ENCODE measurements at places on chromosomes 6 and 20. TPM values are rescaled to one million over a fixed set of nuclear protein-coding genes. Genes with fewer than 3 reads are reported as not detected.

- DNase-seq: no peak
Observed at GRCh38 chr6:61887423-61887822, 398.6 kb downstream of the KHDRBS2 start.

- peak; percentile 21 for DNase-seq
Observed at GRCh38 chr6:25279748-25280343, 672 bp downstream of the CARMIL1 start.

DNA sequence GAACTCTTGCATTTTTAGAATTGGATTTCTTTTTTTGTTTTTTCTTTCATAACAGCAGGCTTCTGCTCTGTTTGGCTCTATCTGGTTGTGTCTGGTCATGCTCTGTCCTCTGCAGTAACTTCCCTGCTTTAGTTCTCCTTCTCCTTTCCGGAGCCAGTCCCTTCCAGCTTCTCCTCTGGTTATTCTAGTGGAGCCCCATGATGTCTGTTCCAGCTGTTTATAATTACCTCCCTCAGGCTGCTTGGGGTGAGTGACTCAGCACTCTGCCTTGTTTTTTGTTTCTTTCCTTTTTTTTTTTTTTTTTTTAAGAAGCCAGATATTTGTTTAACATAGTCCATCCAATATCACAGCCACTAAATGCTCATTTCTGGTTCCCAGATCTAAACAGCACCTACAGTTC is 409.6 kb downstream of the MAFB start:
- DNase-seq: no peak

DNA sequence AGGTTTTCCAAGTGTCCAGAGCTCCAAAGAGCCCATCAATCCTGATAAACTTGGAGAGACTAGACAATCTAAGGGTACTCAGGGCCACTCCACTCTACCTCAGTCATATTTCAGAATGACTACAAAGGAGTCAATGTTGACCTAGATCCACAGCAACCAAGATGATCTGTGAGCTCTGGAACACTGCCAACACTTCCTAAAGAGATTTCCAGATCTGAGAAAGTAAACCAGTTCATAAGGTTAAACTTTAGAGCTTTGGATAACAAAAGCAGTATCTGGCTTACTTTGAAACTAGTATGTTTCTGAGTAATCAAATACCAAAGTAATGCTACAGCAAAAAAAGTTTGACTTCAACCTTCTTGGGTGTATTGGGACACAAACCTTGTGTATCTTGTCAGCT is 122.7 kb downstream of the BTBD9 start:
- DNase-seq: no peak

DNA sequence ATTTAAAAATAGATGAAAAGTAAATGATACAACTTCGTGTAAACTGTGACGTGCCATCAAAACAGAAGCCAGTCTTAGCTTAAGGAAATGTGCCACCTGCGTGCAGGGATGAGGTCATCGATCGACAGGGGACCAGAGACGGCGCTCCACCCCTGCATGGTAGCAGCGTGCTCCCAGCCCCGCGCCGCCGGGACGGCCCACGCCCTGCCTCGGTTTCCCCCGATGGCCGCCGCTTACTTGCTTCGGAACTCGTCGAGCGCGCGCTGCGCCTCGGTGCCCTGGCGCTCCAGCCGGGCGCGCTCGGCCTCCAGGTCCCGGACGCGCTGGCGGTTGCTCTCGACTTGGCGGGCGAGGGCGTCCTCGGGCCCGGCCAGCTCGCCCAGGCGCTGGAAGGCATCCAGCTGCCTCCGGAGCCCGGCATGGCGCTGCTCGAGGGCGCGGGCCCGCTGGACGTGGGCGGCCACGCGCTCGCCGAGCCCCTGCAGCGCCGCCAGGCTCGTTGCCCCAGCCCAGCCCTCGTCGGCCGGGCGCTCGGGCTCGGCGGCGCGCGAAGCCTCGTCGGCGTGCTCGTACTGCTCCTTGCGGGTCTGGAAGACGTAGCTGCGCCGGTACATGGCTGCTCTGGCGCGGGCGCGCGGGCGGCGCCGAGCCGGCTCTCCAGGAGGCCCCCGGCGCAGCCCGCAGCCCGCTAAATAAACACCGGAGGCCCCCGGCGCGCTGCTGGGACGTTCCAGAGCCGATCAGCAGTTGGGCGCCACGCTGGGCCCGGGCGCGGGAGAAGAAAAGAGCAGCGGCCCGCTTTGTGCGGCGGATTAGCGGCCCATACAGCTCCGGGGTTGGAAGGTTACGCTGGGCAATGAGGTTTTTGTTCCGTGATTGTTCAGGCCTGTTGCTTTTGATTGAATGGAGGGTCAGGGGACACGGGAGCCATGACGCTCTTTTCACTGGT is at the start of gene BFSP1:
Gene BFSP1 (minus strand): TSS at position 664 of the 949 bp plus-strand sequence. CDS start 50 bp downstream, at position 614.
- DNase-seq: peak; percentile 19

DNA sequence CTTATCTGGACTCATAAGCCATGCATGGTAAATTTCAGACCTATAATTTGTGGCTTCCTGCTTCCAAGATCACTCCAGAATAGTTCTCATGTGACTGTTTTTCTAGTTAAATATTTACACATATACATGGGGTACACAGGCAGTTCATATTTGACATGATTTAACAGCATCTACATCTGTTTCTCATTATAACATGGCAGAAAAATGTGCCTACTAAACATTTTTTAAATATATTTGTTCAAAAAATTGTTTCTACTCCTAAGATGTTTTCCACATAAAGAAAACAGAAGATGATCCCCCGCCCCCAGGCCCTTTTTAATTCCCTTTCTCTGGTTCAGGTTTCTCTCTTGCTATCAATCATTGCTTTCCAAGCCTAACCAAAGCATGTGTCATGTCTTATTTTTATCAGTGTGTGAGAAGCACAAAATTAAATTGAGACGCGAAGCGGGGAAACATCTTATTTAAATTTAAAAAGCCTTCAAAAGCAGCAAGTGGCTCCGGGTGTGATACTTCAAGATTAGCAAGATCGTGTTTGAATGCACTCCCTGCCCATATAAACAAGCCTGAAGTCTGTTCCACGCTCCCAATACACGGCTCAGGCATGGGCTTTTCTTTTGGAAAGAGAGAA is 37.3 kb downstream of the IPCEF1 start:
- DNase-seq: no peak

- DNase-seq: no peak
Observed at GRCh38 chr6:135780326-135780725, 71.2 kb upstream of the PDE7B start.

GRCh38 chr6:139625998-139626975 is 251.8 kb upstream of the CITED2 start:
- no peak for DNase-seq

DNA sequence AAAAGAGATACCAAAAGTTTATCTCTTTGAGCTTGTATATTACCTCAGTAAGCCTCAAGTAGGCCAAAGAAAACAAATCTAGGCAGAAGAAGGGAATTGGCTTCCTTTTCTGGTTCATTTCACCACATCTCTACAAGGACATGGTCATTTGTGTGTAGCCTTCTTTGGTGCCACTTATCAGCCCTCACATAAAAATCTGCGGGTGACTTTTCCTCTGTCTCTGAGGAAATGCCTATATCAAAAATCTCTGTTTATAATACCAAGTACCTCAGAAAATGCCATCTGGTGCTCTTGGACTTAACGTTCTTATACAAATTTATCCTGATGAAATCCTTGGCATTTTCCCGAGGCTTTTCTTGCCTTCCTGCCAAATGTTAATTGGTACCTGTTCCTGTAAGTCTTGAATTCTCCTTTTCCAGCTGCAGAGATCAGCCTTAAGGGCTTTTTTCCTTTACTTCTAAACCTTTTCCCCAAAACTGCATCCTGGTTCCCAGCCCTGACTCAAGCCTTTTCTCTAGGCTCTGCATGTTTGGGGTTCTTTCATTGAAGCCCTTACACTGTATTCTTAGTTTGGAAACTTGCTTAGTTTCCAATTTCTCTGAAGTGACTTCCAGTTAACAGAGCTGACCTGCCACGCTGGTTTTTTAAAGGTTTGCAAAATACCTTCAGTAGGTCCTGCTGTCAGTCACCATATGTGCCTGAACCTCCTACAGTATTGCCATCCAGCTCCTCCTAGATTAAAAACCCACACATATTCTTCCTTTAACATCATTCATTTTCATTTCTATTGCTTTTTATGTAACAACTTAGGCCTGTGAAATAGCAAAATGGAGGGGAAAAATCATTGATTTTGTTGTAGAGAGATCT is 191.2 kb upstream of the PREP start:
- DNase-seq: no peak

GRCh38 chr6:20669571-20670314 is 135.5 kb downstream of the CDKAL1 start:
- DNase-seq: no peak

DNA sequence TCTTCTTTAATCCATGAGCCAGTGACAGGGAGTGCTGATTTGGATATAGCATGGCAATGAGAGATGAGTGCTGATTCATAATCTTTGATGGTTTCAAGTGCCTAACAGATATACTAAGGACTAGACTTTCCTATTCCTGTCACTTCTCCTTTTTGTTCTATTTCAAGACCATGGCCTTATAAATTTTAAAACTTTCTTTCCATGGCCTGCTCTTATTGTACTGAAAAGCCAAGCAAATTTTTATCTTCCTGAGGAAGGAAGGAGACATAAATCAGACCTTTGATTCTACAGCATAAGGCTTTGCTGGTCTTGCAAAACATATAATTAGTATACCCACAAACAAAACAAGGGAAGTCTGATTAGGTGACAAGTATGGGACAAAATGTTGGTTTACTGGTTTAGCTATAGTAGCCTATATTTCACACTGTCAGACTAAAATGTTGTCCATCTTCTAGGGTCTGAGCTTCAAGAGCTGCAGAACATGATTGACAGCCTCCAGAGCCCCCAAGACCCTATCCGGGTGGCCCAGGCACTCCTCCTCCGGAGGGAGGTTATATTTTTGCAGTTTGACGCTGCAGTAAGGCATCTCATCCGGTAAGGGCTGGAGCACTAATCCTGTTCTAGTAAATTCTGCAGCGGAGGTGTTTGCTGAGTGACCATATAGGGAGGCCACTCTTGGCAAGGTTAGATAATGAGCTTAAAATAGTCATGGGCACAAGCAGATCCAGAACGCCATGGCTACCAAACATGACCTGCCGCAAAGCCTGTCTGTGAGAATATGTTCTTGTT is 82.3 kb downstream of the CD164 start:
- DNase-seq: no peak

DNA sequence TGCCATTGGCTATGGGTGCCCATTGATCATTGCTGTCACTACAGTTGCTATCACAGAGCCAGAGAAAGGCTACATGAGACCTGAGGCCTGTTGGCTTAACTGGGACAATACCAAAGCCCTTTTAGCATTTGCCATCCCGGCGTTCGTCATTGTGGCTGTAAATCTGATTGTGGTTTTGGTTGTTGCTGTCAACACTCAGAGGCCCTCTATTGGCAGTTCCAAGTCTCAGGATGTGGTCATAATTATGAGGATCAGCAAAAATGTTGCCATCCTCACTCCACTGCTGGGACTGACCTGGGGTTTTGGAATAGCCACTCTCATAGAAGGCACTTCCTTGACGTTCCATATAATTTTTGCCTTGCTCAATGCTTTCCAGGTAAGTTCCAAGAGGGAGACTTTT is 16.4 kb downstream of the ADGRF4 start:
- no peak for DNase-seq

- no peak for DNase-seq
Observed at GRCh38 chr20:13545790-13546189, 92.9 kb downstream of the TASP1 start.

- no peak for DNase-seq
Observed at GRCh38 chr6:147684906-147685305, 176.4 kb downstream of the SAMD5 start.

GRCh38 chr6:45965792-45966191 is 49.9 kb downstream of the CLIC5 start:
- no peak for DNase-seq

GRCh38 chr20:2741463-2741862 is 48.9 kb downstream of the EBF4 start:
- no peak for DNase-seq

GRCh38 chr6:11270030-11271027 is 37.9 kb upstream of the NEDD9 start:
- DNase-seq: no peak

DNA sequence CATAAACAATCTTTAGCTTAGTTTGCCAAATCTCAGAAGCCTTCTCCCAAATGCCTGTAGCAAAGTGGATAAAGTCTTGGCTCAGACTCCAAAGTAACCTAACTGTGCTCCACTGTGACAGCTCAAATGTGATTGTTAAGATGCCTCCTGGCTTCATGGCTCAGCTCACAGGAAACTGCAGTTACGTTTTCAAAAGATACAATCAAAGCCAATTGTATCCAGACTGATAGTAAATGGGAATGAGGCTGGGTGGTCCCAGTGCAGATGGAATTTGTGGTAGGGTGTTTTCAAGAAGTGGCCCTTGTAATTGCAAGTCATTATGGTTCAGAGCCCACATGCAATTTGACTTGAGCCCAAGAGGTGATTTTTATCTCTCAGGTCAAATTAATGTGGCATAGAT is 151.2 kb upstream of the TAB2 start:
- DNase-seq: no peak

FAM184A gene
- 1.1 TPM for total RNA-seq

ANKRD6 gene
- total RNA-seq: 9.6 TPM

CPNE5 gene
- 57.8 TPM for total RNA-seq

EPM2A gene
- total RNA-seq: 21.9 TPM

PTCHD4 gene
- not detected for total RNA-seq

SIRPB1 gene
- 1.1 TPM for total RNA-seq

BTNL2 gene
- not detected for total RNA-seq

BPI gene
- total RNA-seq: not detected

PLN gene
- not detected for total RNA-seq

GGTLC1 gene
- total RNA-seq: not detected

All from activated B cell treated with CpG ODN at 0.5 μM for 24 hours (primary cell).